ENCODE measurements at places on chromosomes 1 and 21.
A peak's percentile ranks its signal among the peaks of the same experiment; 100 is the strongest.

- DNase-seq, result no peak
These were observed 19.0 kb upstream of the C1orf174 start for GRCh38 chr1:3918966-3919611.

- DNase-seq, result no peak
These were observed 17.2 kb downstream of the NFYC start for GRCh38 chr1:40708750-40709099.

DNA sequence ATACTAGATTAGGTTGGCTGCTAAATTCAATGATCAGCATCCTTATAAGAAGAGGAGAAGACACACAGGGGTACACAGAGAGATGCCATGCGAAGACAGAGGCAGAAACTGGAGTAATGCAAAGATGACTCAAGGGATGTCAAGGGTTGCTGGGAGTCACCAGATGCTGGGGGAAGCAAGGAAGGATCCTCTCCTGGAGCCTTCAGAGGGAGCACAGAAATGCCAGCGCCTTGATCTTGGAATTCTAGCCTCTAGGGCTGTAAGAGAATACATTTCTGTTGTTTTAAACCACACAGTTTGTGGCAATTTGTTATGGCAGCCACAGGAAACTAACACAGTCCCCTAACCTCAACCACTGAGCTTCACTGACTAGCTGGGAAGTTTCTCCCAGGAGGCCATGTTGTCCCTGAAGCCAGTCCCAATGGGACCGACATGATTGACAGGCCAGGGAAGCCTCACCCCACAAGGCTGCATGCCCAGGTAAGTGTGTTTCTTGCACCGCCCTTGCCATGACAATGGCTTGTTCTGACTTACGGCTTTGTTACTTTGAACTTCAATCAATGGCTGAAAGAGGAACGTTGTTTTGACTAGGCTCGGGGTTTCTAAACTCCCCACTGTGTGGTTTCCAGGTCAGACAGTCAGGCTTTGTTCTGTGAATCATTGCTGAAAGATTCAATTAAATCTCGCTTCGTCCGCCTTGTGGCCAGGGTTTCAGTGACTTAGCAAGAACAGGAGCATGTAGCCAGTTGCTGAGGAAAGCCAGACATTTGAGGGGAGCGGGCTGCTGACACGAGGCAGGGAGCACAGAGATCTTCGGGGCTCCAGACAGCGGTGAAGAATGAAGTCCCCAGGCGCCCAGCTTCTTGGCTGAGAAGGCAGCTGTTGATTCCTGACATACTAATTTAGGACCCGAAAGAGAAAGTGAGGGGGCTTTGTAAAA is 62.3 kb downstream of the RUNX1 start:
- DNase-seq, result peak; percentile 86

DNA sequence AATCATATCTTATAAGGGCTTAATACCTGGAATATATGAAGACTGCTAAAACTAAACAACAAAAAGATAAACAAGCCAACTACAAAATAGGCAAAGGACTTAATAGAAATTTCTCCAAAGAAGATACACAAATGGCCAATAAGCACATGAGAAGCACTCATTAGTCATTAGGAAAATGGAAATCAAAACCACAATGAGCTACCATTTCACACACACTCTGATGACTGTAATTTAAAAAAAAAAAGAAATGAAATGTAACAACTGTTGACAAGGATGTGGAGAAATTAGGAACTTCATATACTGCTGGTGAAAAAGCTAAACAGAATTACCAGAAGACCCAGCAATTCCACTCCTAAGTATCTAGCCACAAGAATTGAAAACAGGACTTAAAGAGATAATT is 374.2 kb upstream of the ZP4 start:
- DNase-seq, result no peak

DNA sequence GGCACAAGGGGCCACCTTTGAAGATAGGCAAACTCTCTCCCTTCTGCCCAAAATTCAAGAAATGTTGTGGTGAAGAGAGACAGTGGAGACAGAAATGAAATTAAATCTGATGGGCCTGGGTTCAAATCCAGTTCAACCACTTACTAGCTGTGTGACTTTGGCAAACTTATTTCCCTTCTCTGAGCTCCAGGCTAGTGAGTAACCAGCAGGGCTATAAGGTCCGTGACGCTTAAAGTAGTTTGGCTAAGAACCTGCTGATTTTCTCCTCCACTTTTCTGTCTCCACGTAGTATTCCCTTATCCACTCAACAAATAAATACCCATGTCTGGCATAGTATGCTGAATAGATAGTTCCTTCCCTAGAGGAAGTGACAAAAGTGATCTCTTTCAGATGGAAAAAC is 1.9 kb downstream of the SLC2A1 start:
- DNase-seq, result no peak

DNA sequence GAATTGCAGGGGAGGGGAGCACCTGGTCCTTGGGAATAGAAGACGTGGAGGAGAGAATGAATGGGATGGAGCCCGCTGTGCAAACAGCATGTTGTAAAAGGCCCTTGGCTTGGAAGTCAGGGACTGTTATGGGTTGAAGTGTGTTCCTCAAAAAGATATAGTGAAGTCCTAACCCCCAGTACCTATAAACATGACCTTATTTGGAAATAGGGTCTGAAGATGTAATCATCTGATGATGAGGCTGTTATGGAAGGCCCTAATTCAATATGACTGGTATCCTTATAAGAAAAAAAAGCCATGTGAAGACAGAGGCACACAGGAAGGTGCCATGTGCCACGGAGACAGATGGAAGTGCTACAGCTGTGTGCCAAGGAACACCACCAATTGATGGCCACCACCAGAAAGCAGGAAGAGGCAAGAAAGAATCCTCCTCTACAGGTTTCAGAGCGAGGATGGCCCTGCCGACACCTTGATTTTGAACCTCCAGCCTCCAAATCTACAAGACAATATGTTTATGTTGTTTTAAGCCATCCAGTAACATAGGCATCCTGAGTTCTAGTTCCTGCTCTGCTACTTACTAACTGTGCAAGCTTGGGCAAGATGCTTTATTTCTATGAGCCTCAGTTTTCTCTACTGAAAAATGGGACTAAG is 51.2 kb downstream of the LRRN2 start:
- no peak for DNase-seq

- no peak for DNase-seq
These were observed 18.0 kb upstream of the RIPPLY3 start for GRCh38 chr21:36988536-36988935.

GRCh38 chr1:166673722-166674121 is 165.6 kb upstream of the POGK start:
- DNase-seq, result no peak

GRCh38 chr1:231866392-231867331 is 240.1 kb downstream of the DISC1 start:
- peak; percentile 35 for DNase-seq

DNA sequence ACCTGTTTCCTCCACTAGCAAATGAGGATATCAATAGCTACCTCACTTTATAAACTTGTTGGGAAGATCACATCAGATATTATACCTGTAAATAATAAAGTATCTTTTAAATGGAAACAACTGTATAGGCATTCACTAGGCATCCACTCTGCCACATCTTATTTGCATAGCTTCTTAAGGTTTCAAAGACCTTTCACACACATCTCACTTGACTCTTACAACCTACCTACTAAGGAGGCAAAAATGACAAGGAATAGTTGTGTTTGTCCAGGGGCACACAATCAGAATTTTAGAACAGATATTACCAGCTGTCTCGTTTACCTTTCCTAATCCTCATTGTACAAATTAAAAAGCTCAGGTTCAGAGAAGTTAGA is 51.5 kb downstream of the VANGL2 start:
- DNase-seq, result no peak

- DNase-seq, result no peak
These were observed 107.8 kb downstream of the PRDM16 start for GRCh38 chr1:3176820-3177219.

- no peak for DNase-seq
These were observed 50.8 kb upstream of the ACTRT2 start for GRCh38 chr1:2970311-2971071.

DNA sequence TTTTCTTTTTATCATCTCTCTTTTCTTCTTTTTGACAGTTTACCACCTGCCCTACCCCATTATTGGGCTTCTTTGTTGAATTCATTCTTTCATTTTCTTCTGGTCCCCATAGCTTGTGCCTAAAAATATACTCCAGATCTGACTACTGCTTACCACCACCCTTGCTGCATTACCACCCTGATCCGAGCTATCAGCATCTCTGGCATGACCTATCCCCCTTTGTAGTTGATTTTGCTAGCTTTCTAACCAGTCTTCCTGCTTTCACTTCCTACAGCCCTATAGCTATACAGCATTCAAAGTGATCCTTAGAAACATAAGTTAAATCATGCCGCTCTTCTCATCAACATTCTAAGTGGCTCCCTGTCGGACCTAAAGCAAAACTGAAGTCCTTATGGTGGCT is 59.4 kb upstream of the MPC2 start:
- DNase-seq, result no peak

DNA sequence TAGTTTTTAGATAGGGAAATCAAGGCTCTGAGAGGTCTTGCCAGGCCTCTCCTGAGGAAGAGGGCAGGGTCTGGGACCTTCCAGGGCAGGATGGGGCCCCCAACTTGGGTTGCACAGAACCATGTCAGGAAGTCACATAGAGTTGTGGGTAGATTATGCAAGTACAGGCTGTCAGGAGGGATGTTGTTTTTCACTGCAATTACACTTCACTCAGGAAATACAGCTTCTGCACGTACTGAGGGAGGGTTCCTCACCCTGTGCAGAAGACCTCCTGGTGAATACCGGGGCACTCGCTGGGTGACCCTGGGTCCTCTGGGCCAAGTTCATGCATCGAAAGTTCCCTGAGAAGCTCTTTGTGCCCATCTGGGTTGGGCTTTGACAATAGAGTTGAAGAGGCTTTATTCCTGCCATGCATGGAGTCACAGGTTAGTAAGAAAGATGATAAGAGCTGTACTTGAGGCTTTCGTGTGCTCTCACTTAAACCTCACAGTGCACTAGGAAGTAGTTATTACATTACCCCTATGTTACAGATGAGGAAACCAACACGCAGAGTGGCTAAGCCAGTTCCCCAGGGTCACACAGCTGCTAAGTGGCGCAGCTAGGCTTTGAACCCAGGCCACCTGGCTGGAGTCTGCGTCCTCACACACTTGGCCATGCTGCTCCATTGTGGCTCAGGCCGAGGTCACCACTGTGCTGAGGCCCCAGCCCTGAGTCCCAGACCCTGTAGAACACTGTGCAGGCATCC is 16.2 kb upstream of the TNFRSF1B start:
- DNase-seq, result no peak

DNA sequence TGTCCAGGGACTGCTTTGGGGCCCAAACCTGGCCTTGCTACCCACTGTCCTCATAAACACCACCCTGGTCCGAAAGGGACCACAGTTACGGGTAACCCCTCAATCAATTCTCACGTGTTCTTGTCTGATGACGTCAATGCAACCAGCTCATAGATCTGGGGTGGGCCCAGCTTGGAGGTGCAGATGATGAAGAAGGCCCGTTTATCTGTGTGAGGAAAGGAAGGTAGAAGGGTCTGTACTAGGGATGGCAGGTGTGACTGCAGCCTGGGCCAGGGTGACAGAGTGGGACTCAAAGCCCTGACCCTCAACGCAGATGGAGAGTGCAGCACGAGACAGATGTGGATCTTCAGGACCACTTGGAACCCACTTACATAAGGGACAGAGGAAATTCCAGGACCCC is 22.1 kb downstream of the LRRC71 start:
- no peak for DNase-seq

GRCh38 chr1:107952989-107953388 is 12.0 kb downstream of the VAV3 start:
- DNase-seq, result no peak

- no peak for DNase-seq
These were observed 103.1 kb downstream of the MRPS6 start for GRCh38 chr21:34176448-34176847.

DNA sequence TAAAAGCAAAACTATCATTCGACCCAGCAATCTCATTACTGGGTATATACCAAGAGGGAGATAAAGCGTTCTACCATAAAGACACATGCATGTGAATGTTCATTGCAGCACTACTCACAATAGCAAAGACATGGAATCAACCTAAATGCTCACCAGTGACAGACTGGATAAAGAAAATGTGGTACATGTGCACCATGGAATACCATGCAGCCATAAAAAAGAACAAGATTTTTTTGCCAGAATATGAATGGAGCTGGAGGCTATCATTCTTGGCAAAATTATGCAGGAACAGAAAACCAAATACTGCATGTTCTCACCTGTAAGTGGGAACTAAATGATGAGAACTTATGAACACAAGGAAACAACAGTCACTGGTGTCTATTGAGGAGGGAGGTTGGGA is 79.7 kb downstream of the SLC16A1 start:
- no peak for DNase-seq

DNA sequence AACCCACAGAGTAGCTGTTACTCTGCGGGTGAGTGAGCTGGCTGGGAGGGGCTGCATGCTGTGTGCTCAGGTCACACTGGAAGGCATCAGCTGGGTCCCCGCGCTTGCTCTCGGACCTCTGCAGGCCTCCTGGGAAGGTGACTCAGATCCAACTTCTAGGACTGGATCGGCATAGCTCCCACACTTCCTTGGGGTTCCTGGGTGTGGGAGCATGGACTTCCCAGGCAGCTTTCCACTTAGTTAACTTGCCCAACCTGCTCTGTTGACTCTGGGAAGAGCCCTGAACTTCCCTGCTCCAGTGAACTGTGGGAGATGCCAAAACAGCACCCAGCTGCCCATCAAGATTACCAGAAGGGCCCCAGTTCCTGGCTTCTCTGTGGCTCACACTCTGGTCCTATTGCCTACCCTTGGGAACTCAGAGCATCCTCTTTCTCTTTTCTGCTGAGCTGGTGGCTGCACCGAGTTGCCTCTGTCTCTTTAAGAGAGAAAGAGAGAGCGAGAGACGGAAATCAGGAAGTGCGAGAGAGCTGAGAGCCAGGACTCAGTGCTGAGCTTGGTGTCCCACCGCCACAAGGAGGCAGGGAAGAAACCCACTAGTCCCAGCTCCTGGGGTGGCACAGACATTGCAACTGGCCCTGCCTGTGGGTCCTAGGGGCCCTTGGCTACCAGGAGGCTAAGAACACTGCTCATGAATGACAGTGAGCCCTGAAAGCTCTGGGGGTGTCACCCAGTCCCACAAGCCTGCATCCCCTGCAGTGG is at the start of gene IKBKE:
TSS of gene IKBKE (plus strand) at position 544 of the 759 bp plus-strand sequence. CDS start 2,752 bp downstream, outside the sequence.
- peak; percentile 38 for DNase-seq

DNA sequence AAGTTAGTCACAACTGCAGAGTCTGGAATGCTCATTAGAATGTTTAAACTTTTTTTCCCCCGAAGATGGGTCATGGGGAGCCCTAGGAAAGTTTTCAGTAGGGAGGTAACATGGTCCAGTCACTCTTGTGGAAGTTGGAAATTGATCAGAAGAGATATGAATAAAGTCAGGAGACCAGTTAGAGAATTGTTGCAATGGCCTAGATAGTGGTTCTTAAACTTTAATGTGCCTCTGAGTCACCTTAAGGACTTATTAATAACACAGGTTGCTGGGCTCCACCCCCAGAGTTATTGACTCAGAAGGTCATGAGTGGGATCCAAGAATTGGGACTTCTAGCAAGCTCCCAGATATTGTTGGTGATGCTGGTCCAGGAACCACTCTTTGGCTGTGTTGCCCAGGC is 3.2 kb upstream of the TFAP2E start:
- DNase-seq, result no peak

DNA sequence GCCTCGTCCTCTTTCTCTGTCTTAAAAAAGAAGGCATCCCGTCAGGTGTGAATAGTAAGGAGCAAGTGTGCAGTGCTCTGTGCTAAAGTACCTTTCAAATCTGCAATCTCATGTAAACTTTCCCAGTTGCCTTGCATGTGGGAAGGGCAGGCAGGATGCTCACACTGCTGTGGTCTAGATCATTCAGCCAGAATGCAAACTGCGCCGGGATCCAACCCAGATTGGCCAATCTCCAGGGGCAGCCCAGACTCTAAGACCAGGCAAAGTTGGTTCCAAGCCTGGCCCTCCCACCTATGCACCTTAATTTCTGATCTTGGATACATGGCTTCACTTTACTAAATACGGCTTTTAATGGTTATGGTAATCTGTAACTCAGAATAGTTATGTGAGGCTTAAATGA is 3.2 kb upstream of the MAP1LC3C start:
- no peak for DNase-seq

Data from T-helper 1 cell (primary cell).